ENCODE measurements at places on chromosomes 5 and 9.

- DNase-seq: no peak
Measured at GRCh38 chr9:125549039-125549438, 158.0 kb downstream of the MAPKAP1 start.

- DNase-seq: no peak
Measured at GRCh38 chr5:136734628-136735027, 369.3 kb upstream of the TRPC7 start.

GRCh38 chr9:70079417-70080037 lies 35.9 kb downstream of the MAMDC2 start:
- no peak for DNase-seq

DNA sequence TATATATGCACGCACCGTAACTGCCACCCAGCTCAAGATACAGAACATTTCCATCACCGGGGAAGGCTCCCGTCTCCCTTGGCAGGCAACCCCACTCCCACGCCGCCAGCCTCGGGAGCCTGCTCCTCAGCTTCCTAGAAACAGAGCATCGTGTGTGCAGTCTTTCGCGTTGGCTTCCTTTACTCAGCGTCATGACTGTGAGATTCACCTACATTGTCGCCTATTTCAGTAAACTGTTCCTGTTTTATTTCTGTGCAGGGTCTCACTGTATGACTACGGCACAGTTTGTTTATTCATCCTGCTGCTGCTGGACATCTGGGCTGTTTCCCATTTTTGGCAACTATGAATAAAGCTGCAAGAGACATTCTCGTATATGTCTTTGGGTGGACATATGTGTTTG lies 90.7 kb downstream of the STK10 start:
- DNase-seq: no peak

GRCh38 chr5:81665795-81666194 lies 85.1 kb downstream of the SSBP2 start:
- no peak for DNase-seq

Data from stimulated activated CD8-positive, alpha-beta memory T cell treated with anti-CD3 and anti-CD28 coated beads, Interleukin-15, amount 100 ng/mL, for 1 hour (primary cell).